ENCODE measurements at places on chromosomes 16 and 17. TPM values are rescaled to one million over a fixed set of nuclear protein-coding genes. Genes with fewer than 3 reads are reported as not detected.
A peak's percentile ranks its signal among the peaks of the same experiment; 100 is the strongest.

- H3K27ac ChIP-seq, result no peak overlapping the region
- no peaks in the 10 kb centered on the region for H3K27me3 ChIP-seq
- H3K36me3 ChIP-seq, result no peaks in the 10 kb centered on the region
- no peak overlapping the region for H3K4me3 ChIP-seq
- no peaks in the 10 kb centered on the region for H3K4me1 ChIP-seq
Observed at GRCh38 chr17:27985306-27985705, 57.2 kb upstream of the NLK start.

GRCh38 chr16:67207249-67208091 is 8.5 kb downstream of the ELMO3 start:
- H3K27ac ChIP-seq, result no peak overlapping the region
- H3K27me3 ChIP-seq, result no peaks in the 10 kb centered on the region
- H3K4me3 ChIP-seq, result no peak overlapping the region
- no peaks in the 10 kb centered on the region for H3K36me3 ChIP-seq
- no peaks in the 10 kb centered on the region for H3K4me1 ChIP-seq

The PIK3R6 gene
- 0.88 TPM for total RNA-seq

DNA sequence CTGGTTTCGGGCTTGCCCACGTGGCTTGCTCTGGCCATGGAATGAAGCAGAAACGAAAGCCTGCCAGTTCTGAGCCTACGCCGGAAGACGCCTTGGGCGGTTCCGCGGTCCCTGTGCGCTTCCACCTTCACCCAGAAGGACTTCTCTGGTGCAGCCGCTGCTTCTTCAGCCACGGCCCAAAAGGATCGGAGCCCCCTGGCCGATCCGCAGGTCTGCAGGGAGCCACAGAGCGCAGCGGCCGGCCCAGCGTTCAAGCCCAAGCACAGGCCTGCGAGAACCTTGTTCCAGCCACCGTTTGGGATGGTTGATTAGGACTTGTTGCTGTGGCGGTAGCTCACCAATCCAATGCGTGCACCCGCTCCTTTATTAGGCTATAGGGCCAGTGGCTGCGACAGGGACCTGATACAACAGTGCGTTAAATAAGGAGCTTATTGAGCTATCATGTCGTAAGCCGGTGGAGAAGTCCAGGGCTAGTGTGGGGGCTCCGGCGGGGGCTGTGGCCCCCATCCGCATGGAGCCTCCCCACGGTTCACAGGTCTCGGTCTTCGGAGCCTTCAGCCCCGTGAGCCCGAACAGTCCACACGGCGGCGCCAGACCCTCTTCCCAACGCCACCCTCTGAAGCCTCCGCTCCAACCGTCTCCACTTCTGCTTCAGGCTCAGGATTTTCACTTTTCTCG is 10.2 kb upstream of the MPP2 start:
- no peaks in the 10 kb centered on the region for H3K27me3 ChIP-seq
- no peaks in the 10 kb centered on the region for H3K36me3 ChIP-seq
- DNase-seq, result peak; percentile 52
- H3K27ac ChIP-seq, result peak overlapping the region; percentile 62

The CCDC200 gene
- total RNA-seq, result not detected

Data from Peyer's patch (tissue), 4 donors.